ENCODE measurements at places on chromosomes 12 and 14.

DNA sequence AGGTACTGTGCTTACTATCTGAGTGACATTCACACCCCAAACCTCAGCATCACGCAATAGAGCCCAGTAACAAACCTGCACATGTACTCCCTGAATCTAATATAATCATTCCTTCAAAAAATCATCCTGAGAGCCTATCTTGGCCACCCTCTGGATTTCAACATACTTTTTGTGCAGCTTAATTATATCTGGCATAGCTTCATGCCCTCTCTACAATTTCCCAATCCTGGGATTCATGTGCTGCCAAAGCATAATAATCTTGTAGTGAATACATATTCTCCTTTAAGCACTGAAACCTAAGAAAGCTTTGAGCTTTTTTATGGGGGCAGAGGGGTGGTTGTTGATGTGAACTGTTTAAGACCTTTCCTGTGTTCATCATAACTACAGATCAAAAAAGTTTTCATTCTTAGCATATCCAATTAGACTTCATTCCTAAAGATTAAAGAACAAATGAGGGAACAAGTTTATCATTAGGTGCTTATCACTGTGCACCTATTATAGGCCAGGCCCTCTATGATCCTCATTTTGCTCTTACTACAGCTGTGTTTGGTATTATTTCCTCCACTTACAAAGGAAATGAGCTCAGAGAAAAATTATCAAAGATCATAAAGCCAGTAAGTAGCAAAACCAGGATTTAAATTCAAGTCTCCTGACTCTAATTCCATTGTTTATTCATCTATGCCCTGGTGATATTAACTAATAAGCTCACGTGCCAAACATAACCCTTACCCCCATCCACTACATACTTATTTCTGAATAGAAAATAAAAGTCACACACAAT is 51.2 kb downstream of the SINHCAF start:
- no peak for DNase-seq

DNA sequence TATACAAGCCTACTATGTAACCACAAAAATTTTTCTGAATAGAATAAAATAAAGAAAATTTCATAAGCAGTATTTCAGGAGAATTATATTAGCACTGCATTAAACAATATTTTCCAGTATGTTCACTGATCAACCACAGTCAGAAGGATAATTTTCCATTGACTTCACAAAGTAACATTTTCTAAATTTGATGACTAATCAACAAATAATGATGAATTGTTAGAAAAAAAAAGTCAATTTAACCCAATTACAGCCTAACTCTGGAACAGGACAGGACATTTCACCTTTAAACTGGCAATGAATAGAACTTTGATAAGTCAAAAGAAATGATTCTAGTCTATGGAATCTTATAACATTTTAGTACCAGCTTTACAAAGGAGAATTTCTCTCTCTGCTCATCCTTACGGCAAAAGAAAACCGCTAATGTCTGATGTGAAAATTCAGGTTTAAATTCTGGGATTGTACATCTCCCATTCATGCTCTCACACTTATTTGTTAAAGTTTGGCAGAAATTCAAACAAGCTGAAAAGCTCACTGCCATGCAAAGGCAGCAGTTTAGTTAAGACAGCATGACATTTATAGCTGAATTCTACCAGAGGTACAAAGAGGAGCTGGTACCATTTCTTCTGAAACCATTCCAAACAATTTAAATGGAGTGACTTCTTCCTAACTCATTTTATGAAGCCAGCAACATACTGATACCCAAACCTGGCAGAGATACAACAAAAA is 84.5 kb downstream of the MDGA2 start:
- no peak for DNase-seq

DNA sequence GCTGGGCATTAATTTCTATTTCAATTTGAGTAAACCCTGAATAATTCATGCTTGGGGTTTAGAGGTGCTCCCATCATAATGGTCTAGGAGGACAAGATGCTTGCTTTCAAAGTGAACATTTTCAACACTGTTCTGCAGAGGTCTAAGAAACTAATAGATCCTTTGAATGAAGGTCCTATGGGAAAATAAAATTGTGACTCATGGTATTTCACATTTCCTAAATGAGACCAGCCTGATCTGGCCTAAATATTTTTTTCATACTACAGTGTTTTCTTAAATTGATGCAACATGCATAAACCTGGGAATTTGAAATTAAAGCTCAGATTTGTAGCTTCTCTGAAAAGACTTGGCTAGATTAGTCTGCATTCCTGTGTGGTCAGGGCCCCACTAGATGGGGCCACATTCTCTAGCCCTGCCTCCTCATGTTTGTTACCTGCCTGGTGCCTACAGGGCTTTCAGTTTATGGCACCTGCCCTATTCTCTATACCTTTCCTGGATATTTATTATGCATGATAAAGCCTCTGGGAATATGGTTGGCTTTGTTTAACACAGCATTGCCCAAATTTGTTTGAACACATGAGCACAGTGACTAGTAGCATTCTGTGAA is 112.7 kb downstream of the METTL25 start:
- no peak for DNase-seq

DNA sequence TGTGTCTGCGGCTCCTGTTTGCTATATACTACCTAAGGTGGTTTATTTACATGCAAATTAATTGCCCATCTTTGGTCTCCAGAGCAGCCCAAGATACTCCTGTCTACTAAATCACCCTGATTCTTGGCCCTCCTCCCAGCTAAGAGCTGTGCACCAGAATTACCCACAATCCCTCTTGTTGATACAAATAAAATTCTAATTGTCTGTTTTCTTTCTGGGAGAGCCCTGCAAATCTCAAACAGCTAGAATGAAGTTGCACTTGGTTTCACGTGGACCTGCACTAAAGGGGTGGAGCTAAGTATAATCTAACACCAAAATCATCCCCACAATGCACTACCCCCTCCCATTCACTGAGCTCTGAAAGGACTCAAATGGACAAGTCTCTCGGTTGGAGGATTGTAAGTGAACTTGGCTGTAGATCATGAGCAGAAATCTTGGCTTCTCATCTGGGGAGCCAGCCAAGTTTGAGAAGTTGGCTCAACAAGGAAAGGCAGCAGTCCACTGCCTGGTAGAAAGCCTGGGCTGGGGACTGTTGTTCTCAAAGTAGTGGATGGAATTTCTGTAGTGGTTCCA is 6.6 kb downstream of the MAX start:
- DNase-seq = no peak

- no peak for DNase-seq
These were observed 87.3 kb upstream of the E2F7 start for GRCh38 chr12:77152623-77153193.
